ENCODE measurements at places on chromosomes 2 and 18. TPM values are rescaled to one million over a fixed set of nuclear protein-coding genes. Genes with fewer than 3 reads are reported as not detected.

DNA sequence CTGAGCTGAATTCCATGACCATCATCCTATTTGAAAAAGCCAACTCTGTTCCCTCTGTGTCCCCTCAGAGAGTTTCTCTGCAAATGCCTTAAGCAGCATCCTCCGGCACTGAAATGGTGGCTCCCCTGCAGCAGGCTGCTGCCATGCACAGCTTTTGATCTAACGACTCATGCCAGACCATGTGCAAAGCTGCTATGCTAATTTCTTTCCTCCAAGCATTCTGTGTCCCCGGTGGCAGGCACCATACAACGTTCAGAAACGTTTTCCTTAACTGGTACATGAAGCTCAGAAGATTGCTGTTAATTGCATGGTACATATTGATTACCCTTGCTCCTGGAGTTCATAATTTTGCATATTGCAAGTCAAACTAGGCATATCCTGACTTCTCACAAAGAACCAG lies 336.8 kb downstream of the RBM43 start:
- DNase-seq: no peak

GRCh38 chr2:220473611-220474010 lies 846.2 kb downstream of the SLC4A3 start:
- DNase-seq: no peak

- no peak for DNase-seq
Observed at GRCh38 chr2:191023235-191023679, 9.3 kb upstream of the STAT1 start.

Gene CLEC4F
- 0.44 TPM for total RNA-seq

DNA sequence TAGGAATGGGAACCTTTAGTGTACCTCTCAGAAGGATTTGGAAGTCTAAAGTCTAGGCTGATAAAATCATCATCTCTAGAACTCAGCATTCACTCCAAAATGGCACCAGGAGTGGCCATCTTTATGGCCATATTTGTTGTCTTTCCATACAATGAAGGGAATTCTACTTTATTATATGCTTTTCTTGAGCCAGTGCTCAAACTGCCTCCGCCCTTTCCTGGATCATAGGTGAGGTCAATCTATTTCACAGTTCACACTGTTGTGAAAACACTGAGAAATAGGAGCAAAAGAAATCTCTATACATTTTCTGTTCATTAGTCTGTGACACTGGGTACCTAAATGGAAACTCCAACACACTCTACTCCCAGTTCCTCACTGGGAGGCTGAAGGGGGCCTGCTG lies 55.6 kb downstream of the SP110 start:
- no peak for DNase-seq

DNA sequence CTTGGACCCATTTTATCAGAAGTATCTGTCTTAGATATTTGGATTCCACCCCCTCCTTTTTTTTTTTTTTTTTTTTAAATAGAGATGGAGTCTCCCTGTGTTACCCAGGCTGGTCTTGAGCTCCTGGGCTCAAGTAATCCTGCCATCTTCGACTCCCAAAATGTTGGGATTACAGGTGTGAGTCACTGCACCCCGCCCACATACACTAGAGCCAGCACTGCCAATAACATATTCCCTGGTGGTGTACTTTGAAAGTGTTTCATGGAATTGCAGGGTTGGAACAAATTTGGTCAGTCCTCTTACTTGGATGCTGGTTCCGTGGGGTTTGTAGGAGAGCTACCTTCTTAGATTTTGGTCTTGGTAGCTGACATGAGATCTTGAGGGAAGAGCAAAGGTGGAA lies 15.0 kb downstream of the PDCL3 start:
- no peak for DNase-seq

GRCh38 chr2:14907014-14907612 lies 274.6 kb downstream of the LRATD1 start:
- DNase-seq: no peak

Gene DPP4
- 3.1 TPM for total RNA-seq

DNA sequence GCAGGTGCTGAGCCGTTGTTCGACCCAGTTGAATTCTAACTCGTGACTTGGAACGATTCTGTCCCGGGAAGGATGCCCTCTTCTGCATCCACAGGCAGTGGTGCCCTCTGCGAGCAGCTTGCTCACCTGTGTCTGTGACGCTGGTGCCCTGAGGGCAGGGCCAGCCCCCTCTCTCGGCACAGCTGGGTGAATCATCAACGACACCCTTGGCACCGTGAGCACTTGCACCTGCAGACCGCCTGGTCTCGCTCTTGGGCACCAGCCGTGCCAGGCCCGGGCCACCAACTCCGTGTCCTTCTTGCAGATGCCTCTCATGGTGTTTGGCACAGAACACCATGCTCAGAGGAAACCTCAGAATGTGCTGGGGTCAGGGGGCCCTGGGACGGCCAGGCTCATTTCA lies 75.0 kb downstream of the SLC66A2 start:
- DNase-seq: no peak

Gene LHCGR
- not detected for total RNA-seq

Gene KRTCAP3
- not detected for total RNA-seq

DNA sequence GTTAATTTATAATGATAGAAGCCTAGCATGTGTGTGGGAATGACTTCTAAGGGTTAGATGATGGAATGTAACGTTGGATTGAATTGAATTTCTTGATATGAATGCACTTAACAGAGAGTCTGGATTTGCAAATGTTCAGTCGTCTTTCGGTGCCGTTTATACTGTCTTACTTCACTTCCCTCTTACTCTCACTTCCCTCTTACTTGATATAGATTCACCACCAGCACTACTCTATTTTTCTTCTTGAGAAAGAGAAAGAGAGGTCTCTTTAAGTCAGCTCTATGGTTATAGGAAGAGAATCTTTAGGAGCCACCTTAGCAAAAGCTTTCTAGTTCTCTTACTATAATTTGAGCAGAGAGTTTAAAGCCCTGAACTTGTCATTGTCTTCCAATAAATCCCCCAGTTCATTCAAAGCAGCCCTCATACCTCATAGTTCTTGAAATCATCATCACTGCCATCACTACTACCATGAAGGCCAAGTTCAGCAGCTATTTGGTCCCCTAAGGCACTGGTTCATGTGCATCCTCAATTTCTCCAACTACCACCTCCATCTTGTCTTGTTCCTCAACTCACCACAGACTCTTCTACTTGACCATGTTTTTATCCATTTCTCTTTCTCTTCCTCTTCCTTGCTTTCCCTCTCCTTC lies 501.7 kb upstream of the TCF4 start:
- no peak for DNase-seq

Gene SKOR2
- total RNA-seq: not detected

Gene SLC9A2
- 9.3 TPM for total RNA-seq

Gene WNT10A
- total RNA-seq: not detected

DNA sequence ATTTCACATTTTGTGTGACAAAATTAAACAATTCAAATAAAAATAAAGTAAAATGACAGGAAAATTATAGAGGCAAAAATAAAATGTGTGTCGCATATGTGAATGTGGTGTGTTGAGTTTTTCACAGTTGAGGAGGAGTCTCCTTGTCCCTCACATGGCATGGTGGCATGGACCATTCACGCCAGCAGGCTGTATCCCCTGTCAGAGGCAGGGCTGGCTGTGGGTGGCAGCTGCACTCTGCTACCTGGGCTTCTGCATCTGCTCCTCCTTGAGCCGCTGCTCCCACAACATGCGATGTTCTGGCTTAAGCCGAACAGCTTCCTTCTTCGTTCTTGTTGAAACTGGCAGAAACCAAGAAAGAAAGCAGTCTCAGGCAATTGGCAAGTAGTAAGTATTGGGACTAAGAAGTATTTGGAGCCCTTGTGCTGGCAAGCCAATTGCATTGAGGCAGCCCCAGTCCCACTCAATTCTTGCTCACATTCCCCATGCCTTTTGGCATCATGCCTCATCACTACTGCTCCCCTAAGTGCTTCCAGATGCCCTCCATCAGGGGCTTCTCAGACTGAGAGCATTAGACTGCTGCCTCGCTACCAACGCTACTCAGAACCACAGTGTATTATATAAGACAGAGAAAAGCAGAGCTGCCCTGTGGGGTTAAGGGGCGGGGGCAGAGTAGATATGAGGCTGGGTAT lies 177.9 kb upstream of the NABP1 start:
- DNase-seq: no peak

Measured in psoas muscle (tissue), 8 donors.